Stimulated activated CD4-positive, alpha-beta T cell treated with anti-CD3 and anti-CD28 coated beads, Interleukin-1b, Interleukin-23, amount 100 ng/mL, for 24 hours (primary cell): ENCODE measurements at places on chromosomes 12 and 14.

- DNase-seq, result no peak
Observed at GRCh38 chr12:3032770-3033538, 44.2 kb upstream of the TSPAN9 start.

- no peak for DNase-seq
Observed at GRCh38 chr12:67712011-67712410, 63.5 kb downstream of the DYRK2 start.

DNA sequence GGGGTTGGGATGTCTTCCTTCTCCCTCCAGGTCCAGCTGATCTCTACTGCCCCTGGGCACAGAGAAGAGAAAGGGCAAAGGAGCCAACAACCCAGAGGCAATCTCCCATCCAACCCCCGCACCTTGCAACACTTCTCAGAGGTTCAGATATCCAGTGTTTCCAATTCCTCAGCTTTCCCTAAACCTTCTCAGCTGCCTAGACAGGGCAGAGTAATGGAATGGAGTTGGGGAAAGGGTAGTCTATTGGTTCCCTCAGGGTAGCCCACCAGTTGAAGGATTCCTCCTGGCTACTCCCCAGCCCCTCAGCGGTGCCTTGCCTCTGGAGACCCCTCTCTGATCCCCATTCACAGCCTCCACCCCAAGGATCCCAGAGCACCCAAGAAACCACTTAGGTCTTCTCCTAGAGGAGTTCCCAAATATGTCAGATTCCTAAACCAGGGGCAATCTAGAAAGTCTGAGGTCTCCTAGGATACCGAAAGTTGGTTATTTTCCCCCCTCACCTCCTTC, 537 bp downstream of the NFE2 start:
- no peak for DNase-seq

- no peak for DNase-seq
Observed at GRCh38 chr12:76275511-76276093, 72.6 kb downstream of the BBS10 start.

DNA sequence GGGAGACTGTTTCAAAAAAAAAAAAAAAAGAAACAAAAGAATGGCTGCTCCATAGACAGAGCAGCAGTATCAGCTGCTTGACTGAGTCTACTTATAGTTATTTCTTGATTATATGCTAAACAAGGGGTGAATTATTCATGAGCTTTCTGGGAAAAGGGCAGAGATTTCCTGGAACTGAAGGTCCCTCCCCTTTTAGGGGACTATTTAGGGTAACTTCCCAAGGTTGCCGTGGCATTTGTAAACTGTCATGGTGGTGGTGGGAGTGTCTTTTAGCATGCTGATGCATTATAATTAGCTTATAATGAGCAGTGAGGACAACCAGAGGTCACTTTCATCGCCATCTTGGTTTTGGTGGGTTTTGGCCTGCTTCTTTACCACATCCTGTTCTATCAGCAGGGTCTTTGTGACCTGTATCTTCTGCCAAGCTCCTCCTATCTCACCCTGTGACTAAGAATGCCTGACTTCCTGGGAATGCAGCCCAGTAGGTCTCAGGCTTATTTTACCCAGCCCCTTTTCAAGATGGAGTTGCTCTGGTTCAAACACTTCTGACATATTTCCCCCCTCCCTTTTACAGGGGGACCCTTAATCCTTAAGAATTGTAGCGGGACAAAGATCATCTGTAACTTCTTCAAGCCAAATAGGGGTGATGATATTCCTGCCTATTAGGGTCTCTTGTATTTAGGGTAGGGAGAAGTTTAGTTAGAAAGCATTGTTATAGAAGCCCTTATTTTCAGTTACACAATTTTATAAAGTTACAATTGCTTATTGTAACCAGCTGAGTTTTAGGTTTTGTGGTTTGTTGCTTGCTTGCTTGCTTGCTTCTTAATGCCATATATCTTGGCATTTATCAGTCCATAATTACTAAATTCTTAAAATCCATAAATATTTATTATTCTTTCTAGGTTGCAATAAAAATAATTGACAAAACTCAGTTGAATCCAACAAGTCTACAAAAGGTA, 42.5 kb downstream of the MARK3 start:
- no peak for DNase-seq

DNA sequence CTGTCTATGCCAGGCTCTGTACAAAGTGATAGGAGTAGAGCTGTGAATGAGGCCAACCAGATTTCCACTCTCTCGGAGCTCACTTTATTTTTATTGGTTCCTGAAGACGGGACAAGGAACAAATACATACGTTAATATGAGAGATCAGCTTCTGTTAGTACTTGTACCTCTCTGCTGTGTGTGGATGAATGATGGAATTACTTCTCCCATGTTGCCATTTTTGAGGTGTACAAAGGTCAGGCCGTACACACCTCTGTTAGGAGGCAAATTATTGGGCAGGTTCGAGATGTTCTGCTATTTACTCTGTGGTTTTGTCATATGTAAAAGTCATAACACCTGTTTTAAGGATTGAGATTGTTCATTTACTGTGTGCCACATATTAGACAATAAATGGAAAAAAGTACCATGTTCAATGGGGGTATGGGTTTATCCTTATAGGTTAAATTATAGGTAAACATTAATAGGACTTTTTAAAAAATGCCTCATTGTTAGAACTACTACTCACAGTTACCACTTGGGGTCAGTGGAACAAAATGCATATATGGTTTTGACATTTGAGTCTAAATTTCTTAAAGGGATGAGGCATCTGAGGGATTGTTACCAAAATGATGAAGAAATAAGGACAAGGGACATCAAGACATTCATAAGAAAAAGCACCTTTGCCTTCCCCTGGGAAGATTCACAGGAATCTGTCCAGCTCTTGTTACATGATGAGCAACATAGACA, 26.9 kb downstream of the WBP11 start:
- no peak for DNase-seq

DNA sequence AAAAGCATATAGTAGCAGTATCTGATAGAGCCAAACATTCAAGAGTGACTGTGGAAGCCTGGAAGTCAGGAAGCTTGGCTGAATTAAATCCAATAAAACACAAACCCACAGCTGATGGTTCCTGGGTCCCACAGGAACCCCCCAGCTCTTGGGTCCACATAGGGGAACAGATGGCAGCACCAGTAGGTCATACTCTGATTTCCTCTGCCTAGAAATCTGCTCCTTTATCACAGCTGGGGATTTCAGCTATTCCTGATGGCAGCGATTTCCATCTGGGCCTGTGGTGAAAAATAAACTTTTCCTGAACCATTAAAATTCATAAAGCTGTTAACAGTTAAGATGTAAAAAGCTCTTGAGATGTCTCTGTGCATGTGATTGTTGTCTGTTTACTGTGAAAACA, 202.0 kb upstream of the FRMD6 start:
- no peak for DNase-seq

- no peak for DNase-seq
Observed at GRCh38 chr14:22422238-22422637, 166.8 kb downstream of the DAD1 start.

DNA sequence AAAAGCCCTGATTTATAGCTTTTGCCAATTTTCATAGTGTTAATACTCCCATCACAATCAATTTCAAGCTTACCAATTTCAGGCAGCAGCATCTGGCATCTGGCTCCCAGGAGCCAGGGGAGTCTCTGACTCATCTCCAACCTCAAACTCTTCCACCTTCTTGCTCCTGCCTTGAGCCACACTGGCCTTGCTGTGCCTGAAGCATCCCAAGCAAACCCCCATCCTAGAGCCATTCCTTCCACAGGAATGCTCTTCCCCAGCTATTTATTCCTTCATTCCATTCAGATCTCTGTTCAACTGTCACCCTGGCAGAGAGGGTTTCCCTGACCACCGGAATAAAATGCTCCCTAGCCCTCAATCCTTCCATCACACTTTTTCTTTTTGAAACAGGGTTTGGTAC, 13.9 kb upstream of the PPP1CC start:
- DNase-seq, result no peak

- no peak for DNase-seq
Observed at GRCh38 chr14:86450085-86450484, 920.1 kb downstream of the FLRT2 start.

GRCh38 chr12:91191513-91192111, 9.0 kb upstream of the DCN start:
- no peak for DNase-seq

DNA sequence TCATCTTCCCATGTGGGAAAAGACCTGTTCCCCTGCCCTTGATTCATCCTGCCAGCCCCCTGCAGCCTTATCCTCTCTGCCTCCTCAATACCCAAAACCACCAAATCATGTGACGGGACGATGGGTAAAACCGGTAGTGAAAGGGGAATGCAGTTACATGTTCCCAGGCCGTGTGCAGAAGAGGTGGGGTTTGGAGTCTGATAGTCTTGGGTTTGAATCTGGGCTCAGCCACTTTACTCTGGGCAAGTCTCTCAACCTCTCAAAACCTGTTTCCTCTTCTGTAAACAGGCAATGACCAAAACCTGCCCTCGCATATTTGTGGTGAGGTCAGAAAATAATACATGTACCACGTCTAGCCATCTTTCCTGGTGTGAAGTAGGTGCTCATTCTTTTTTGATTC, 123.0 kb downstream of the PLXNC1 start:
- no peak for DNase-seq

GRCh38 chr12:34215893-34216285, 193.6 kb downstream of the ALG10 start:
- DNase-seq, result no peak

- no peak for DNase-seq
Observed at GRCh38 chr14:95185767-95186392, 28.6 kb upstream of the DICER1 start.

- DNase-seq, result no peak
Observed at GRCh38 chr14:81330619-81331122, 69.5 kb downstream of the STON2 start.

DNA sequence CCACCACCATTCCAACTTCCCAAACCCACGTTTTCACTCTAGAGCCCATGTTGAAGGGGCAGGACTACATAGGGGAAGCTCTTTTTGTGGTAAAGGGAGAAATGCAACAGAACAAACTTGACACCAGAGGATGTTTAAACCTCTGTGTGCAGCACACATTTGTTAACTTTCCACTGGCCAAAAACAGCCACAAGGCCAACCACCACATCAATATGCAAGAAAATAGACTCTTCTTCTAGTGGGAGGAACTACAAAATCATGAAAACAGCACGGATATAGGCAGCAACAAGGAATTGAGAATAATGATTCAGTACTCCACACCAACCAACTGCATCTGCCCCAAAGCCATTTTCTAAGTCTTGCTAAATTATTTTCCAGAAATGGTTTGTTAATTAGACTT, 66.3 kb upstream of the CEP83 start:
- DNase-seq, result no peak

- no peak for DNase-seq
Observed at GRCh38 chr12:65922077-65922476, 97.8 kb downstream of the HMGA2 start.

DNA sequence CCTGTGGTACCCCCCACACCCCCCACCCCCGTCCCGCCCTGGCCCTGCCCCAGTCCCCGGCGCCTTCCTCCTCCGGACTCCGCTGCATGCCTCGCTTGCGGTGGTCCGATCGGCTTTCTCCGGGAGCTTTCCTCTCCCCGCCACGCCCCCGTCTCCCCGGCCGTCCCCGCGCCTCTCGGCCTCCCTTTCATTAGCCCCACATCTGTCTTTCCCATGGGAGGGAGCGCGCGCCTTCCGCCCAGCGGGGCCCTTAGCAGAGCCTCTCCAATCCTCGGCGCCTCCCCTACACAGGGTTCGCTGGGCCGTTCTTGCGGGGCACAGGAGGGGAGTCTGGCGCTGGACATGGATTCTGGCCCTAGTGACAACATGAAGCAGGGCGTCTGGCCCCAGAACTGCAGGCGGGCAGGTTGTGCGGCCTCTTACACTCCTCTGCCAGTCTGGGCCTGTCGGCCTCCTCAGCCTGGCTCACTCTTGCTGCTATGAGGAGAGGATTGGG, 1.5 kb upstream of the EFS start:
- no peak for DNase-seq

- no peak for DNase-seq
Observed at GRCh38 chr14:105324871-105325270, 10.3 kb downstream of the PACS2 start.

DNA sequence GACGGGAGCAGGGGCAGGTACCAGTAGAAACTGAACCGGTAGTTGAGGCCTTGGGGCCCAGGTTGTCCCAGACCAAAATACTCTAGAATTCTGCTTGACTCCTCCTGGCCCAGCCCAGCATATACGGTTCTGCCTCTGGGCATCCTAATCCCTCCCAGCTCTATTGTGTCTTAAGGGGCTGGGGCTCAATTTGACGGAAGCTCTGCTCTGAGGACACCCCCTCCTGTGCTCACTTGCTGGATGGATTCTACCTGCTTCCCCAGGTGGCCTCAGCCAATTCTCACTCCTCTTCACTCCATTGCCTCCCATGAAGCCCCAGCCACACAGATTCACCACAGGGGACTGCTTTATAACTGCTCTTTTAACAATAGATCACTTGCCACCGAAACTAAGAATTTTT, 219.5 kb upstream of the FKBP4 start:
- no peak for DNase-seq

- DNase-seq, result no peak
Observed at GRCh38 chr14:70916300-70916699, 9.0 kb downstream of the PCNX1 start.

DNA sequence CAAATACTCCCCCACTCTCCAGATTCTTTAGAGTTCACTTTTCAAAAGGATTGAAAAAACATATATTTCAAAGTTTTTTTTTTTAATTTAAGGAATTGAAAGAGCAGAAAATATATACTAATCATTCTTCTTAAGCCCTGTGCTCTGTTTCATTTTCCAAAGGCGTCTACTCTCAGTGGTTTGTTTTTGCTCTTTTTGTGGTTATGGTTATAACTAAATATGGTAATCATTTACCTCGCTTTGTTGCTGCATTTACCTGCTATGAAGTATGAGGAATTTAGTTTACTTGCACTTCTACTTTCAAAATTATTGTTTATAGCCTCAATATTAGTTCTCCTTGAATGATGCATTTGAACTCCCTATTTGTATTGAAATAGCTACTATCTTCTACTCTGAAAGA, 55.9 kb upstream of the LRRK2 start:
- no peak for DNase-seq

DNA sequence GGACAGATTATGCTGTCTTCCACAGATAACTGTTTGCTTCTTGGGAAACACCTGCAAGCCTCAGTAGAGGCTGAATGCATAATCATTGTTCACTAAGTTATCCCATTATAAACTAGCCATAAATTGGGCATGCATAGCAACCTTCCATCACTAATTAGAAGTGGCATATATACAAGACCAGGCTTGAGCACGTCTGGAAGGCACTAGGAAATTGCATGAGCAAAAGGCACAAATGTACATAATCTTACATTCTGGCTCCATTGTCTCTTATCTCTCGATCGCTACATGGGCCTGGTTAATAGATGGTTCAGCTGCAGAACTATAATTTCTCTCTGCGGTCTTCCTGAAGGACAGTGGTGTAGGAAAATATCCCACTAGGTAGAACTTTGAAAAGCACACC, 679.2 kb downstream of the RPL10L start:
- no peak for DNase-seq

DNA sequence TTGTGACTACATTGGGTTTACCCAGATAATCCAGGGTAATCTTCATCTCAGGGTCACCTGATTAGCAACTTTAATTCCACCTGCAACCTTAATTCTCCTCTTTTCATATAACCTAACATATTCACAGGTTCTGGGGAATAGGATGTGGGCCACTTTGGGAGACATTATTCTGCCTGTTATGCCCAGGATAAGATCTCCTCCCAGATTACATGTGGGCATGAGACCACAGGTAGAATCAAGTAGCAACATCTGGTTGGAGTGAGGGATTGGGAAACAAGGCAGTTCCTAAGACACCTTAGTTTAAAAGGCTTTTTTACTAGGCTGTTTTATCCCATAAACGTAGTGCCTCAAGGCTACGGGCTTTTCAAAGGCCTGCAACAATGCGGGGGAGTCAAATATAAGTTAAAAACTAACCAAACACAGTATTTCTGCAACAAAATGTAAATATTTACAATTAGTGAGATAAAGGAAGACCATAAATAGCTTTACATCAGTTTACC, 181.5 kb downstream of the FOXA1 start:
- no peak for DNase-seq
